ENCODE measurements at places on chromosomes 5 and 9.

DNA sequence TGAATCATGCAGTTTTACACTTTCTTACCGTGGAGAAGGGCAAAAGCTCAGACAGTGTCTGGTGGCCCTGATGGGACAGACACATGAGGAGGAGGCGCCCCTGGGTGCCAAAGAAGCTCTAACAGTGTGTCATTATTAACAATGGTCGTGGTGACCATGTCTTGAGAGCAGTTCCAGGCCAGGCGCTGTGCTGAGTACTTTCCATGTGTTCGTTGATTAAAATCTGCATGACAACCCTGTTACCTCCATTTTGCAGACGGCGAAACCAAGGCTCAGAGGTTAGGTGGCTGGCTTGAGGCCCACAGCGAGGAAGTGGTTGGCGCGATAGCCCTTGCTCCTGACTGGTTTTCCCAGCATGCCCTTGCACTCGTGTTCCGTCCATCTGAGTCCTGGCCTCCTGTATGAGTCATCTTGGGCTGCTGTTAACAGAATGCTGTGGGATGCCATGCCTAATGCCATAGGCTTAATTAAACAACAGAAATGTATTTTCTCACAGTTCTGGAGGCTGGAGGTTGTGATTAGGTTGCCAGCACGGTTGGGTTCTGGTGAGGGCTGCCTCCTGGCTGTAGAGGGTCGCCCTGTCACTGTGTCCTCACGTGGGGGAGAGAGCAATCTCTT lies 92.0 kb downstream of the AMBP start:
- DNase-seq = no peak

DNA sequence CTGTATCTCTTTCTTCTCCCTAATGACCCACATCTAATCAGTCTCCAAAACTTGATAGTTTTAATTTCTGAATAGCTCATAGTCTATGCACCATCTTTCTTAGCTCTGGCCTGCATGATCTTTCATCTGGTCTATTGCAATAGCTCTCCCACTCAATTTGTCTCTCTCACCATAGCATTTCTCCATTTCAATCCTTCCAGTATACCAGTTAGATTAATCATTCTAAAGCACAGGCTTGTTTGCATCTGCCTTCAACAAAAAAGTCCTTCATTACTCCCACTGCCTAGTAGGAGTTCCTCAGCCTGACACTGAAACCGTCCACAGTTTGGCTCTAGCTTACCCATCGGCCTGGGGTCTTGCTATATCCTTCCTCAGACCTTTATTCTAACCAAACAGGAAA lies 344.9 kb downstream of the ENC1 start:
- no peak for DNase-seq

DNA sequence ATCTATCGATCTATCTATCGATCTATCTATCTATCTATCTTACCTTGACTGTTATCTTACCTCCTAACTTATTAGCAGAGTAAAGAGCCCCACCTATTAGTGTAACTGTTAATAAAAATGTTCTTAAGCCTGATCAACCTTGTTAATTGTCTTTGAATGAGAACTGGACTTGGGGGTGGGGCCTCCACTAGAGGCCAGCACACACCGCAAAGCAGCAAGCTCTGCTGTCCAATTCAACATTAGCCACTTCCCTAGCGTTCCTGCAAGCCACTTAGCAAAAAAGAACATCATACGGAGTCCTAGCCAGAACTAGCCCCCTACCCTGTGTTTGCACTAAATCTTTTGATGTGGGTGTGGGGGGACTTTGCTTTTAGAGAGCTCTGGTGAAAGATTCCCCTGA lies 515.8 kb downstream of the KDM4C start:
- no peak for DNase-seq

DNA sequence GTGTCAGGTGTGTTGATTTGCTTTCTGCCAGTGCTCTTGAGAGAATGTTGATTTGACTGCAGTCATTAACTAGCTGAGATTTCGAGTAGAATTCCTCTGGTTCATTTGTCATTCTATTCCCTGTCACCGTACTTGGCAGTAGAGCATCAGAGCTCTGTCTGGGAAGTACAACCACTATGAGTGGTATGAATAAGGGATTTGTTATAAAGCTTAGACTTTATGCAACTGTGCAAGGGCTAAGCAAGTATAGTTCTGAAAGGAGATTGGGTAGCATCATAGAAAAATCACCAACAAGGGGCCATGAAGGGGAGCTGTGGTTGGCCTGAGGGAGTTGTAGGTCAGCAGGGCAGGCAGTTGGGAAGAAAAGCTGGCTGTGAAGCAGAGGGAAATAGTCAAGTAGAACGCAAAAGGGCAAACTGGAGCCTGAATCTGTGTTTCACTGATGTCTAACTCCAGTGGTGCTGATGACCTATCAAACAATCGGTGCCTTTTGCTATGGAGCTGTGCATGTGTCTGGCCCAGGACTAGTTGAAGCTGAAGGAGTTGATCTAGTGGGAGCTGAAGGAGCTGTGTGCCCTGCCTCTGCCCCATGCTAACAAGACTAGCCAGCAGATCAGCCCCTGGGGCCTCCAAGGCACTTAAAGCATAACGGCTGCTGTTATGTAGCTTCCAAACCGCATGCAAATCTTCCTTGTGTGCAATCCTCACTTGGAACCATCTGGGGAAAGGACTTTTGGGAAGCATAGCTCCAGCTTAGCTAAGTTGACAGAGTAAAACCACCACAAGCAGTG lies 110.0 kb downstream of the SLC28A3 start:
- no peak for DNase-seq

- DNase-seq = peak; percentile 40
Observed at GRCh38 chr9:2655411-2655901, 33.9 kb downstream of the VLDLR start.

DNA sequence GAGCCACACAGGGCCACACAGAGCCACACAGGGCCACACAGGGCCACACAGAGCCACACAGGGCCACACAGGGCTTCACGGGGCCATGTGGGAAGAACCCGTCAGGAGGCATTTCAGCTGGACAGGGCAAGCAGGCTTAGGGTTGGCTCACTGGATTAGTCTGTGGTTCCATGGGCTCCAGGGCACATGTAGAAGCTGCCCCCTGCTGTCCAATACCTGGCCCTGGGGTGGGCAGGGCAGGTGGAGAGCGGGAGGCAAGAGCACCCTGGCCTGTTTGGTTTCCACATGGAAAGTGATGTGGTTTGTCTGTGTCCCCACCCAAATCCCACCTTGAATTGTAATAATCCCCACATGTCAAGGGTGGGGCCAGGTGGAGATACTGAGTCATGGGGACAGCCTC lies 16.4 kb upstream of the LPCAT1 start:
- DNase-seq = no peak

GRCh38 chr9:227860-228259 lies 13.2 kb downstream of the DOCK8 start:
- DNase-seq = no peak

GRCh38 chr5:173271419-173271818 lies 36.4 kb upstream of the NKX2-5 start:
- DNase-seq = no peak

- no peak for DNase-seq
Observed at GRCh38 chr9:119375892-119376291, 6.7 kb upstream of the BRINP1 start.

DNA sequence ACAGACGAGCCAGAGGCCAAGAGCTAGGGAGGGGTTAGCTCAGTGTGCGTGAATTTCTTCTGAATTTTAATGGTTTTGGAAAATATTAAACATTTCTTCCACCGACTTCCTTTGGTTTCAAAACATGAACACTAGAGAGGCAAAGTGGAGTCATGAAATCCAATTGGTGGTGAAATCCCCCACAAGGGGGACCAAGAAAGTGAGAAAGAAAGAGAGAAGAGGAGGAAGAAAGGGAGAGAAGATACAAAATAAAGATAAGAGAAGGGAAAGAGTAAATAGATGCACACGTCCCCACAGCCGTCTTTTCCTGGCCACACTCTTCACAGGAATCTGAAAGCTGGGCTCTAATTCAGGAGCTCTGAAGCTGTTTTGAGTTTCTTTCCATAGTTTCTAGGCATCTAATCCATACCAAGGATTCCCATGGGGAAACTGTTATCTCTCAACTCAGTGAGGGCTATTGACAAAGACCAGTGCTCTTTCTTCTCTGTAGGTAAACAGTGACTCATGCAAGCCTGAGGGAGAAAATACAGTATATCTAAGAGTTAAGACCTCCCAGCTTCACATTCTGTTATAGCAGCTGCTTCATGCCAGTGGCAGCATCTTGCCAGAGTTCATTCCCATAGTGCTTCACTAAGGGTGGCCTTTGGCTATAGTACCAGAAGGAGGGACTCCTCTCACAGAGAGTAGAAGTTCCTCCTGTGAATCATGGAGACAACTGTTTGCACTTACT lies 115.8 kb upstream of the LIFR start:
- DNase-seq = no peak

DNA sequence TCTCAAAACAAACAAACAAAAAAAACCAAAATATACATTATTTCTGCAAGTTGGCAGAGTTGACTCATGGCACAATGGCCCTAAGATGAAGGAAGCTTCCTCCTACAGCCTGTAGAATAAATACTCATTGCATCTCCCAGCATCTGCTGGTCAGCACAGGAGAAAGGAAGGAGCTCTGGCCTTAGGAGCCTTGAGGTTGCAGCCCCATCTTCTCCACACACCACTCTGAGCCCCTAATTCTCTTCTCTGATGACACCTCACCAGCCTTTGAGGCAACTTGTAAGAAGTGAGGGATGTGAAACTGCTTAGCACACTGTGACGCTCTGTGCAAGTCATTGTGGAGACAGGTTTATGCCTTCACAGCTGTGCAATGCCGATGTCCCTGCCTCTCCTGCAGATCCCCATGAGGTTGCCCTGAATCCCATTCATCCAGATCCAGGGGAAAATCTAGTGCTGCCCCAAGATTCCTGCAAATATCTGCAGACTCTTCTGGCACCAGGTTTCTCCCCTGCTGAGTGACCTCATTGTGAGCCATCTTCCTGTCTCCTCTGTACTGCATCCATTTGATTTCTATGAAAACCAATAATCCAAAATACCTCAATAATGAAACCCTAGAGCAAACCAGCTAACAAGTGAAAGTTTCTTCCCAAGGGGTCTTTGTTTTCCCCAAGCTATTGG lies 65.3 kb upstream of the TGFBR1 start:
- DNase-seq = no peak

DNA sequence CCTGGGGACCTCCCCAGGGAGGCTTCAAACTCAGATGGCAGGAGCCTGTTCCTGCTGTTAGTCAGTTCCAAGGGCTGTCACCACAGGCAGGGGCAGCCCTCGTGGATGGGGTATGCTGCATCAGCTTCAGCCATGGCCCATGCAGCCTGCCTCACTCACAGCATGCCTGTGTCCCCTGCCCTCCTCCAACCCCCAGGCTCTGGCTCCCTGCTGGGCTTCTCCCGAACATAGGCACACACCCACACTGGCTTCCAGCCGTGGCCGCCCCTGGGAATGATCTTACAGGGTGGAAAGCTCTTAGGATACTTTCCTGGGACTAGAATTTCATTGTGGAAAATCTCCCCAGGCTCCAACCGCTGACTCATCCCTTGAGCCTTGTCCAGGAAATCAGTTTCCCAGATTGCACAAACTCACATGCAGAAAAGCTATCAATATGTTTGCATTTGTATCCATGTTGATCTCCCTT lies 163.8 kb downstream of the SEC61B start:
- DNase-seq = no peak
